Neural progenitor cell (in vitro differentiated cells): ENCODE measurements at places on chromosomes 4 and X. TPM values are rescaled to one million over a fixed set of nuclear protein-coding genes. Genes with fewer than 3 reads are reported as not detected.

DNA sequence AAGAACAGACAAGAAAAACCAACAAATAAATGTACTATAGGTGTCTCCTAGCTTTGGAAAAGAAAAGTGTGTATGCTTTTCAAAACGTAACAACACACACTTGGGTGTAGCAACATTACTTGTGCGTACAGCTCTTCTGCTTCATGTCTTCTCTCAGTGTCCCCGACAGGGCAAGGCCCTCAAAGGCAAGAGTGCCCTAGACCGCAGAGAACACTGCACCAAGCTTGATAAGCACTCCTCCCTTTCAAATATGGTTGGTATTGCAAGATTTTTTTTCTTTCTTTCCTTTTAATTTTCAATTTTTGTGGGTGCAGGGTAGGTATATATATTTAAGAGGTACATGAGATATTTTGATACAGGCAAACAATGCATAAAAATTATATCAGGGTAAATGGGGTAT lies 106.8 kb downstream of the EIF4E start:
- no peak for DNase-seq

DNA sequence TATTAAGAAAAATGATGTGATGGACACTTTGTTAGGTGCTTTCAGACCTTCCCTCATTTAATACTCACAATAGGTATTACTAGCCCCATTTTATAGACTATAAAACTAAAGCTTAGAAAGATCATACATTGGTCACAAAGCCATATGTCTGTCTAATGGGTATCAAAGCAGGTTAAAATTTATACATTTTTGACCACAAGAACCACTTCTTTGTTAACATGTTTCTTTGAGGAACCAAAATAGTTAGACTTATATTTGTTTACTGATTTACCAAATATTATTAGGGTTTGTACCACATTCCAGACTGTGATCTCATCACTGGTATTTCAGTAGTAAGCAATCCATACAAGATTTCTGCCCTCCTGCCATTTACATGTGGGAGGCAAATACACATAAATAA lies 363.3 kb downstream of the NAF1 start:
- DNase-seq, result no peak

AMELX gene
- total RNA-seq, result not detected in 2 replicates

DNA sequence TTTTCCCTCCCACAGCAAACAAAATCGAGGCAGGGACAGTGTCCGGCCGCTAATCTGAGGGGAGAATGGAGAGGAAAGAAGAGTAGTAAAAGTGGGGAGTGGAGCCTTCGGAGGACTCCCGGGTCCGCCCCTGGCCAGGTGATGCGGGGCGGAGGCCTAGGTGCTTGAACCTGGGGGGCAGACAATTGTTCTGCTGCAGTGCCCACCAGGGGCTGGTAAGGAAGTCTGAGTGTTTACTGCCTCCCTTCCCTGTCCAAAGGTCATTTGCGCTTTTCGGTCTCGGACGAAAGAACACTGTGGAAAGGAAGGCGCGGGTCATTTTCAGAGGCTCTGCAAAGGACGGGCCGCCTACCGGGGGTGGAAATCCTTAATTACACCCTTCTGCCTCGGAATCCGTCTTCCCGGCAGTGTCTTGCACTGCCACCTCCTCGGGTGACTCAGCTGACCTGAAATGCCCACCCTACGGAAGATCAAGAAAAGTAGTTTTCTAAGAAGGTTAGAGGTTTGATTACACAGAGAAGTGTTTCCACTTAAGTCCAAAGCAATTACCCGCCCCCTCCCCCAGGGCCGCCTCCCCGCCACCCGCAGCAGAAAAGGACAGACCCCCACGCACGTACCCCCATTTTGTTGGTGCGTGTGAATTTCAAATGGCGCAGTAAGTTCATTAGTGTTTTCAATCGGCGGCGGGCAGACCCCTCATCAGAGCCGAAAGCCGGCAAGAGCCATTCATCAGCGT lies 99.9 kb upstream of the TENM3 start:
- peak; percentile 53 for DNase-seq
